Endothelial cell of umbilical vein (primary cell): ENCODE measurements at places on chromosomes 5 and 9. TPM values are rescaled to one million over a fixed set of nuclear protein-coding genes. Genes with fewer than 3 reads are reported as not detected.

Gene PHF24
- not detected in 2 replicates for total RNA-seq

Gene ADGRD2
- total RNA-seq: not detected in 2 replicates

Gene CCL27
- not detected in 2 replicates for total RNA-seq

Gene S100Z
- total RNA-seq: not detected in 2 replicates

Gene PCDHGB2
- 1.9 and 2.9 TPM in 2 replicates for total RNA-seq

Gene SLC45A2
- not detected in 2 replicates for total RNA-seq

Gene ARRDC3
- total RNA-seq: 35.3 and 43.1 TPM in 2 replicates

Gene NR2F1
- 21.5 and 23.9 TPM in 2 replicates for total RNA-seq

Gene CTSV
- 0.83 and 1.3 TPM in 2 replicates for total RNA-seq

Gene NR4A3
- total RNA-seq: 0.22 and 0.23 TPM in 2 replicates

Gene PCDHA6
- 0.18 TPM in 1 of 2 replicates, not detected in the other for total RNA-seq
